Stimulated activated CD4-positive, alpha-beta T cell treated with anti-CD3 and anti-CD28 coated beads, Interleukin-1b, Interleukin-23, amount 100 ng/mL, for 1 hour (primary cell): ENCODE measurements at places on chromosomes 16 and 17.
A peak's percentile ranks its signal among the peaks of the same experiment; 100 is the strongest.

DNA sequence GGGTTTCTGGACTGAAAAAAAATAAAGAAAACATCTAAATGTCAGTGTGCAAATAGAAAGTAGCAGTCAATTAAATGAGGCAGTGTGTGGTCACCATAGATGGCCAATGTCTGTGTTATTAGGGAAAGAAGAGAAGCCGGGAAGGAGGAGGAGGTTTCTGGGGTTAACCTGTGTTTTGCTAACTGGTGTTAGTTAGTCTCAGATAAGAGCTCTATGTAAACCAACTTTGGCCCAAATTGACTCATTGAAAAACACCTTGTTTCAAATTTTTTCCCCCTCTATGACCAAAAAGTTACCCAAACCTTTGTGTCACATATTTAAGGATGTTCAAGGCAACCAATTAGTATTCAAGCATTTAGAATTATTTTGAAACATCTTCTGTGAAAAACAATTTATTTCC is 530.9 kb downstream of the MAF start:
- DNase-seq: no peak

GRCh38 chr16:9372934-9373890 is 281.8 kb downstream of the HAPSTR1 start:
- no peak for DNase-seq

DNA sequence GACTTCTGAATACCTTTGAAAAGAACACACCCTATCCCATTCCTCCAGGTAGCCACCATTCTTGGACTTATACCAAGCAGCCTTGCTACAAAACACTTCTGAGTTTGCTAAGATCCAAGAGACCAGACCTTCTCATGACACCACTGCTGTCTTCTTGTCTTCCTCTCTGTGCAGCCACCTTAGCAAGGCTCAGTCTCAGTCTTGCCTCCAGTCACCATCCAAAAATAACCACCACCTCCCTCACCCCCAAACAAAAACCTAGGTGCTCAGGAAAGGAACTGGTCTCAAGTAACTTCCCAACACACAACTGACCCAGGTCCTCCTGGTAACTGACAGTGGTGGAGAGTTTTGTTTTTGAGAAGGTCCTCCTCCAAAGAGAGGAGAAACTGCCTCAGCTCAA is 90.9 kb upstream of the CORO6 start:
- no peak for DNase-seq

DNA sequence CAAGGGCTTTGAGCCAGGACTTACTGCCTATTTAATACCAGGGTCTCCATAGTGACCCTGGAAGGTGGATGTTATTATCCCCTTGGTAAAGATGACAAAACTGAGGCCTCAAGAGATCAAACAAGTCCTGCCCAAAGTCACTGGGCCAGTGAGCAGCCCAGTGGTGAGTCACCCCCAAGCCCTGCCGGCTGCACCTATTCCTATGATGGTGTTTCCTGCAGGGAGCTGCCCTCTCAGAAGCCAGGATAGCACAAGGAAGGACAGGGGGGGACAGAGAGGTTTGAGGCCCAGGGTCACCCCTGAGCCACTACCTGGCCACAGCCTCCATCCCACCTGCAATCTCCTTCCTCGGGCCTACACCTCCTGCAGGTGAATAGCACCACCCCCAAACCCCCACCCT is 90.9 kb downstream of the SDK2 start:
- DNase-seq: no peak

DNA sequence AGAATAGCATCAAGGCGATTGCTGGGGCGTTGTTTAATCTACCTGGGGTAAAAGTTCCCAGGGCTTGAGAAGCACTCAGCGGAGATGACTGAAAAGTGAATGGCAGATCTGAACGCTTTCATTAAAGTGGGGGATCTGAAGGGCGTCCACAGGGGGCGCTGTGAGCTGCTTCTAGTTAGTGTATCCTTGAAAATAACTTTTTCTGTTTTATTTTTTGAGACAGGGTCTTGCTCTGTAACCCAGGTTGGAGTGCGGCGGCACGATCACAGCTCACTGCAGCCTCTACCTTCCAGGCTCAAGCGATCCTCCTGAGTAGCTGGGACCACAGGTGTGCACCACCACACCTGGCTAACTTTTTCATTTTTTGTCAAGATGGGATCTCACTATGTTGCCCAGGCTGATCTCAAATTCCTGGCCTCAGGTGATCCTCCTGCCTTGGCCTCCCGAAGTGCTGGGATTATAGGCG is 360.4 kb downstream of the SEC14L1 start:
- DNase-seq: peak; percentile 25

DNA sequence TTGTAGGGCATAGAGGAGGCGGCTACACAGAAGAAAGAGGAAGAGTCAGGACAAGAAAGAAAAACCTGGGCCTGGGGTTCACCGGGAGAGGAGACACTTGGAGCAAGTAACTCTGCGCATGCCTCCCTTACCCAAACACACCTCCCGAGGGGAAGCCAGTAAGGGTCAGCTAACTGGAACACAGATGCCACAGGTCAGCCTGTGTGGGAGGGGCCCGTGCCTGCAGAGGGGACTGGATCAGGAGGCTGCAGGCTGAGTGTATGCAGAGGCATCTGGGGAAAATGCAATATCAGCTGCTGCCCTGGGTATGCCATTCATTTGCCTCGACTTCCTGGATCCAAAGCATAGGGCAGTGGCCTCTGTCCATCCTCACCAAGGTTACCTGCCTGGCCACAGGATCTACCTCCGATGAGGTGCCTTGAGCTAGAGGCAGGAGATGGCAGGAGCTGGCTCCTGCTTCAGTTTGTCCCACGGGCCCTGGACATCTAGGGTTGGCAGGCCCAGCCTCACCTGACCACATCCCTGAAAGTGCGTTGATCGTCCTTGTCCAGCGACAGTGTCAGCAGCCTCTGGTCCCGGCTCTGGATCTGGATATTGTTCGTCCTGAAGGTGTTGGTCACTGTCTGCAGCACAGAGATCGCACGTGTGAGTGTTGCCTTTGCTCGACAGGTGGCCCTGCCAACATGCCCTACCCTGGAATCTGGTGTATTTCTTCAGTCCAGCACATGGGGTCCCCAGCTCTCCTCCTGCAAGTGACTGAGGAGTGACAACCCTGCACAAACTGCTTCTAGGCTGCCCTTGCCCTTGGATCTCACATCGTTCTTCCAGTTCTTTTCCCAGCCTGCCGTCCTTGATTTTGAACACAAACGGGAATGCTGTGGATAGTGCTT is 4.6 kb upstream of the MFSD6L start:
- DNase-seq: no peak

GRCh38 chr17:3911271-3912053 is 4.8 kb downstream of the P2RX1 start:
- no peak for DNase-seq

DNA sequence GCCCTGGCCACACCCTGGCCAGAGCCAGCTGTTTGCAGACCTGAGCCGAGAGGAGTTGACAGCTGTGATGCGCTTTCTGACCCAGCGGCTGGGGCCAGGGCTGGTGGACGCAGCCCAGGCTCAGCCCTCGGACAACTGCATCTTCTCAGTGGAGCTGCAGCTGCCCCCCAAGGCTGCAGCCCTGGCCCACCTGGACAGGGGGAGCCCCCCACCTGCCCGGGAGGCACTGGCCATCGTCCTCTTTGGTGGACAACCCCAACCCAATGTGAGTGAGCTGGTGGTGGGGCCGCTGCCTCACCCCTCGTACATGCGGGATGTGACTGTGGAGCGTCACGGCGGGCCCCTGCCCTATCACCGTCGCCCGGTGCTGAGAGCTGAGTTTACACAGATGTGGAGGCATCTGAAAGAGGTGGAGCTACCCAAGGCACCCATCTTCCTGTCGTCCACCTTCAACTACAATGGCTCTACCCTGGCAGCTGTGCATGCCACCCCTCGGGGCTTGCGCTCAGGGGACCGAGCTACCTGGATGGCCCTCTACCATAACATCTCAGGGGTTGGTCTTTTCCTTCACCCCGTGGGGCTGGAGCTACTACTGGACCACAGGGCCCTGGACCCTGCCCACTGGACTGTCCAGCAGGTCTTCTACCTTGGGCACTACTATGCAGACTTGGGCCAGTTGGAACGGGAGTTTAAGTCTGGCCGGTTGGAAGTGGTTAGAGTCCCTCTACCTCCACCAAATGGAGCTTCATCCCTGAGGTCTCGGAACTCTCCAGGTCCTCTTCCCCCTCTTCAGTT is 578 bp downstream of the AOC2 start:
- no peak for DNase-seq

DNA sequence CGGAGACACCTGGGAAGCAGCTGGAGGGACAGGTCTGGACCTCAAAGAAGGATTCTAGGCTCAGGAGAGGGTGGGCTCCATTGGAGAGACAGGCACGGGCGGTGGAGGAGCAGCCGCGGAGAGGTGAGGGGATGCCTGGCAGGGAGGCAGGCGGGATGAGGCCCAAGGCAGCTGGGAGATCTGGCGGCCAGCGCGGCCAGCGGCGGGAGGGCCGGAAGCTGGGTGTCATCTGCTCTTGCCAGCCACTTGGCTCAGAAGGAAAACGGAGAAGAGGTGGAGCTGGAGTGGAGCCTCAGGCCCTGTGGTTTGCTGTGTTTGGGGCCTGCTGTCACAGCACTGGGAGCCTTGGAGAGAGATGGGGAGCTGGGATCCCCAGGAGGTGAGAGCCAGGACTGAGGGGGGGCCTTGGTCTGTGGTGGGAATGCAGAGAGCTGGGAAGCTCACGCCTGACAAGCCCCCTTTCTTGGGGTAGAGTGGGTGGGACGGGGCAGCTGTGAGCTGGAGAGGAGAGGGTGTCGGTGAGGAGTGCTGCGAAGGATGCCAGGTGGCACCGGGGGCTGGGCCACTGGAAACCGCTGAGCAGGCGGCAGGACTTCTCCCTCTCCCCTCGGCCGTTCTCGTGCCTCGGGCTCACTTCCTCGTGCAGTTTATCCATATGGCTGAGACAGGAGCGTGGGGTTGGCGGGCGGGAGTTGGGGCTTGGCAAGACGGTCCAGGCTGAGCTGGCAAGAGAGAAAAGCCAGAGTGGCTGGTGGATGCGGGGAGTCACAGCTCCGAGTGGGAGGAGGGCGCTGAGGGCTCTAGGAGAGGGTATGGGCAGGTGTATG is 8.0 kb downstream of the TBC1D24 start:
- DNase-seq: no peak

DNA sequence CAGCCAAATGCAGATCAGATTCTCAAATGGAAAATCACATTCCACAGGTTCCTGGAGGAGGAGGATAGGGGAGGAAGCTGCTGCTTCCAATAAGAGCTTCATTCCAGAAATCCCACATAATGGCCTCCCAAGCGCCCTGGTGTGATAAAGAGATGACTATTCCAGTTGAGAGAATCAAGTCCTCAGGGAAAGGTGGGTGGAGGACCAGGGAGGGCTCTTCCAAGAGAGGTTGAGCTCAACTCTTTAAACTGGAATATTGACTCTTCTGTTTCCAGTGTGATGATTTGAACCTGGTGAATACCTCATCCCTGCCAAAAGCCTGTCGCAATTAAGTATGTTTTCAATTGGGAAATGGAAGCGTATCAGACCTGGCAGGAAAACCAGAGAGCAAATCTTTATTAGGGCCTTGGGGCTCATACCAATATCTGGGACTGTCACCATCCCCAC is 81.4 kb upstream of the DYNLRB2 start:
- DNase-seq: no peak

DNA sequence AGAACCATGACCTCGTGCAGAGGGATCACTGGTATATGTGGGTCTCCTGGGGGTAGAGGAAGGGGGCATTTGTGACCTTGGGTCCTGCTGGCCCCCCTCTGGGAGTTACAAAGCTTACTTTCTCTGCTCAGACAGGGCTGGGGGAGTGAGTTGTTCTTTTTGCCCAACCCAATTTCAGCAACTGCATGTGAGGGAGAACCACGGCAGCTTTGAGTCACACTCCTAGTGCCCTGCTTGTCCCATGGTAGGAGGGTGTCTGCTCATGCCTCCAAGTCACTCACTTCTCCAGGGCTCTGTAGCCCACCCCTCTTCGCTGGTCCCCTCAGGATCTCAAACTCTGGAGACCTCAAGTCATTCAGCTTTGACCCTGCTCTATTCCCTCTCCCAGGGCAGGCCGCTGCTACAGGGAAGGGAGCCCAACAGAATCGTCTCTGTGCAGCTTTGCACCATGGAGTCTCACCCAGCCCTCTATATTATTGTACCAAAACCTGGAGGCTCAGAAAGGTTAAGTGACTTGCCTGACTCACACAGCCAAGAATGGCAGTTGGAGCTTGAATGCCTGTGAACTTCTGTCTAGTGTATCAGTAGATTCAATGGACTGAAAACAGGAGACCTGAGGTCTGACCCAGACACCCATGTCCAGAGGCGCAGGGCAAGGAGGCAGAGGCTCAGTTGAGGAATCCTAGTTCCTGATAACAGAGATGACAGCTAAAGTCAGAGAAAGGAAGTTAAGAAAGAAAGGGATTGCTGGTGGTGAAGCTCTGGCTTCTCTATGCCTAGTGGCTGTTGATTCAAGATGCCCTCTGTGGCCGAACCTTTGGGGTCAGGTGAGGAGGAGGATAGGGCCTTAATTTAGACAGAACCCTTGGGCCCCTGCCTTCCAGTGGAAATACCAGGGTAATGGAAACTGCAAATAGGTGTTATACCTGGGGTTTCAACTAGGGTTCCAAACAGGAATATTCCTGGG is 14.6 kb upstream of the ETV4 start:
- no peak for DNase-seq

- DNase-seq: no peak
Measured at GRCh38 chr16:23286131-23286532, 16.0 kb upstream of the SCNN1B start.

- DNase-seq: no peak
Measured at GRCh38 chr16:78396046-78396445, 296.6 kb downstream of the WWOX start.

- no peak for DNase-seq
Measured at GRCh38 chr17:4098521-4099209, 44.2 kb downstream of the ZZEF1 start.

- peak; percentile 48 for DNase-seq
Measured at GRCh38 chr16:89860747-89861304, 12.6 kb upstream of the TCF25 start.

DNA sequence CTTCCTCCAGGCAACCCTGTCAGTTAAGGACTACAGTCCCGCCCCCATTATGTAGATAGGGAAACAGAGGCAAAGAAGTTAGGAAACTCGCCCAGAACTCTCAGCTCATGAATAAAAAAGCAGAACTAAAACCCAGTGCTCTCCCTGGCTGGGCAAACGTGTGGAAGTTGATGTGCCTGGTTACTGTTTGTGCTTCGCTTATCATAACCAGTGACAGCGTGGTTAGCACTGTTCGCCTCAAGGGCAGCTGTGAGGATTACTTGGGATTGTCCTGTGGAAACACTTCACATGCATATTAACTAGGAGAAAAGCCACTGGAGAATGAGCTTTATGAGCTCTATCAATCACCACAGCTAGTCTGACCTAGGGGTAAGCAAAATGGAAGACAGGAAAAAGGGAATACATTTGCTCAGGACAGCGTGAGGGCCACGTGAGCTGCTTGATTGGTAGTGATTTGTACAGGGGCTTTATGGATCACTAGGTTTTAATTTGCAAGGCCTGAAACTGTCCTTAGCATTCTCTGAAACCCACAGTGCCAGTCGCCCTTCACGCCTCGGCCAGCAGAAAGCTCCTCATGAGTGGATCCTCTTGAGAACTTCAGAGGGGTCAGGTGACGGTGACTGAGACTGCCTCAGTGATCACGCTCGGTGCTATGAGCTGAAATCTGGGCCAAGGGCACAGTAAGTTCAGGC is 19.9 kb downstream of the CYB5D2 start:
- DNase-seq: no peak
